Left renal pelvis (tissue), 4 donors: ENCODE measurements at places on chromosomes 12 and 14. TPM values are rescaled to one million over a fixed set of nuclear protein-coding genes. Genes with fewer than 3 reads are reported as not detected.

The ADGRD1 gene
- 18.3 TPM for polyA plus RNA-seq

The DBX2 gene
- polyA plus RNA-seq, result 0.12 TPM

GRCh38 chr12:3752741-3753486 lies at the start of gene CRACR2A:
CRACR2A (minus strand) TSS chr12:3753109; CDS start chr12:3696999, 56,110 bp downstream.
- no peak for DNase-seq

GRCh38 chr14:84127495-84127894 lies 1402.4 kb upstream of the FLRT2 start:
- DNase-seq, result no peak

DNA sequence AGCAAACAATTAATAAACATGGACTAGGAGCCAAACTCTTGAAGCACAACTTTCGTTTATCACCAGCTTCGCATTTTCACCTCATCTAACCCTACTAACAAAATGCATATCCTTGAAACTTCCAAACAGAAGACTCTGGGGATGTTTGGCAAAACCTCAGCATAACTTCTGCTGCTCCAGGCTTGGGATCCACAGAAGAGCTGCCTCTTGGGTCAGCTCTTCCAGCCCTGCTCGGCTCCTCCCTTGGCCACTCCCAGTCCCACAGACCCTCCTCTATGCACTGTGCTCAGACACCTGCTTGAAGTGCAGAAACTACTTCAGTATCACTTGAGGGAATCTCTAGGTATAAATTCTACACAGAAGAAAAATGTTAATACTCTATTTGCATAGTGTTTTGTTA lies 110.0 kb upstream of the AMIGO2 start:
- no peak for DNase-seq
